Activated T-cell treated with anti-CD3 and anti-CD28 coated beads for 24 hours (primary cell): ENCODE measurements at places on chromosomes 6 and 20.

GRCh38 chr6:124056407-124057334 lies 253.0 kb downstream of the NKAIN2 start:
- no peak for DNase-seq

DNA sequence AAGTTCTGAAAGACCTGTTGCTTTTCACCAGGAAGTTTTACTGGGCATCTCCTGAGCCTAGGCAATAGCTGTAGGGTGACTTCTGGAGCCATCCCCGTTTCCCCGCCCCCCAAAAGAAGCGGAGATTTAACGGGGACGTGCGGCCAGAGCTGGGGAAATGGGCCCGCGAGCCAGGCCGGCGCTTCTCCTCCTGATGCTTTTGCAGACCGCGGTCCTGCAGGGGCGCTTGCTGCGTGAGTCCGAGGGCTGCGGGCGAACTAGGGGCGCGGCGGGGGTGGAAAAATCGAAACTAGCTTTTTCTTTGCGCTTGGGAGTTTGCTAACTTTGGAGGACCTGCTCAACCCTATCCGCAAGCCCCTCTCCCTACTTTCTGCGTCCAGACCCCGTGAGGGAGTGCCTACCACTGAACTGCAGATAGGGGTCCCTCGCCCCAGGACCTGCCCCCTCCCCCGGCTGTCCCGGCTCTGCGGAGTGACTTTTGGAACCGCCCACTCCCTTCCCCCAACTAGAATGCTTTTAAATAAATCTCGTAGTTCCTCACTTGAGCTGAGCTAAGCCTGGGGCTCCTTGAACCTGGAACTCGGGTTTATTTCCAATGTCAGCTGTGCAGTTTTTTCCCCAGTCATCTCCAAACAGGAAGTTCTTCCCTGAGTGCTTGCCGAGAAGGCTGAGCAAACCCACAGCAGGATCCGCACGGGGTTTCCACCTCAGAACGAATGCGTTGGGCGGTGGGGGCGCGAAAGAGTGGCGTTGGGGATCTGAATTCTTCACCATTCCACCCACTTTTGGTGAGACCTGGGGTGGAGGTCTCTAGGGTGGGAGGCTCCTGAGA lies at the start of gene HFE:
Gene HFE (plus strand): TSS at position 146 of the 832 bp plus-strand sequence. CDS start 12 bp downstream, at position 158.
- peak; percentile 3 for DNase-seq

DNA sequence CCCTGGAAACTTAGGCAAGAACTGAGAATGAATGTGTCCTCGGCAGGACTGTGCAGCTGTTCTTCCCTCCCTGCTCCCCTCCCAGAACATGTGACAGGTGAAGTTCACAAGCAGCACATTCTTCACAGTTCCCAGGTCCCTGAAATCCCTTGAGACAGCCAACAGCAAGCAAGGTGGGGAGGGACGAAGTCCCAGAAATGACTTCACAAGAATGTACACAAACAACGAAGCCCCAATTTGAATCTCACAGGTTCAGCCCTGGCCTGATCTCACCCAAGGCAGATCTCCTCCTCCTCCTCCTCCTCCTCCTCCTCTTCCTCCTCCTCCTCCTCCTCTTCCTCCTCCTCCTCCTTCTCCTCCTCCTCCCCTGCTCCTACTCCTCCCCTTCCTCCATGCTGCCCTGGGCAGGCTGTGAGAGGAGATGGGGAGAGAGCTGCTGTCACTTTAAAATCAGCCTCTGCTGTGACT lies 32.4 kb downstream of the WRNIP1 start:
- no peak for DNase-seq

DNA sequence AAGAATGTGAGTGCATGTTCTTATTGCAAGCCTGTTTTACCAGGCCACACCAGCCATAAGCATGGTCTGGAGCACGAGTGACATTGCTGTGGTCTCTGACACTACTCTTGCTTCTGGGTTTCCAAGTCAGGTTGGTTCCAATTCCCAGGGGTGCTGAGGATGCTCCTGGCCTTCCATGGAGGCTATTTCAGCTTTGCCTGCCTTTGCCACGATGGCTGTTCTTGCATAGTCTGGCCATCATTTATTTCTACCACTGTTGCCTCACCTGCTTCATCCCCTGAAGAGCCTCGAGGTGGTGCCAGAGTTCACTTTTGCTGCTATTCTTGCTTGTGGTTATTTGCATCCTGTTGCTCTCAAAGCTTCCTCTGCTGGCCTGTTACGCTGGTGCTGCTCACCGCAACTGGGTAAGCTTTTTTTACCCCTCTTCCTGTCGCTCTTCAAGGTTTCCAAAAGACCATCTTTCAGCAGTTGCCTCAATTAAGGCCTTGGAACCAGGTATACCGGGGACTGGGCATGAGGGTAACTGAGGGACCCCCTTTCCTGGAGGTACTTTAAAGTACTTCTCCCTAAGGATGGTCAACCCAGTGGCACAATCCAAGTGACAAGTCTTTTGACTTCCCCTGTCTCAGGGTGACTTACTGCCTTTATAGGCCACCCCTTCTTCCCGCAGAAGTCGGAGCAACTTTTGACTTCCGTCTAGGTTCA lies 64.5 kb downstream of the AKAP7 start:
- peak; percentile 53 for DNase-seq

- DNase-seq, result no peak
These were observed 163.3 kb downstream of the SOBP start for GRCh38 chr6:107653183-107653580.

DNA sequence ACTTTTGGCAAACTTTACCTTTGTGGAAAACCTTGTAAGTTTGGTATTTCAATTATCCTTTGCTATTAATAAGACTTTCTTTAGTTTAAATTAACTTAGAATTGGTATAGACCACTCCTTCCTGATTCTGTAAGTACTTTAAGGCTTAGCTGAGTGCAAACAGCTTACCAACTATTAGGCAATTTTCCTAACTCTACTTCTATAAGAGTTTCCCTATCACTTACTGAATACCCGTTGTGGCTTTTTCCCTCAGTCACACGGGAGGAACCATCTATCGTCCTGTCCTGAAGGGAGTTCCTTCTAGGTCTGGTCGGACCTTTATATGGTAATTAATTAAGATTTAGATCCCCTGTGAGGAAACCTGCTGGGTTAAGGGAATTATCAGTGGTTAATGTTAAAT lies 9.6 kb downstream of the SLC35A1 start:
- no peak for DNase-seq

DNA sequence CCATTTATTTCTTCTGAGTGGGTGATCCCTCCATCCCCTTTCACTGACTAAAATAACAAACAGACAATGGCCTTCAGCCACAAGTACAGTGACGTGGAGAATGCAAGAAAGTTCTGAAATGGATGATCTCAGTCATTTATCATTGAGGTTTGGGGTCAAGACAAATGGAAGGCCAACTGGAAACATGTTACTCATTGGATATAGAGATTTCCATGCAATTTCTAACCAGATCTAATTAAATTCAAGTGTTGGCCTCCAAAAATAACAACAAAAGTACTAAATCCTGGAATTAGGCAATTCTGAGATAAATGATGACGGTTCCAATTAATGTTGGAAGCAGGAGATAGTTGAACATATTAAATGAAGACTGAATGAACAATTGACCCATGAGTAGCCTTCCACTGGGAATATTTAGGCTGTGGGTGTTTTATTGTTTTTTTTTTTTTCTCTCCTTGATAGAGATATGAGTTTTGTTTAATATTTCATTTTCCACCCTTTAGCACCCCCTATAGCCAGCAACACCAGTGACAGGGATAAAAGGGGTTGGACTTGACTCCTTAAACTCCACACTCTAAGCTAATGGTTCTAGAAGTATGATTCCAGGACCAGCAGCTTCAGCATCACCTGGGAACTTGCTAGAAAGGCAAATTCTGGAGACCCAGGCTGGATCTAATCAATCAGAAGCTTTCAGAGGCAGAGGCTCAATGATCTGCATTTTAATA lies 112.8 kb downstream of the BCAS1 start:
- DNase-seq, result no peak

DNA sequence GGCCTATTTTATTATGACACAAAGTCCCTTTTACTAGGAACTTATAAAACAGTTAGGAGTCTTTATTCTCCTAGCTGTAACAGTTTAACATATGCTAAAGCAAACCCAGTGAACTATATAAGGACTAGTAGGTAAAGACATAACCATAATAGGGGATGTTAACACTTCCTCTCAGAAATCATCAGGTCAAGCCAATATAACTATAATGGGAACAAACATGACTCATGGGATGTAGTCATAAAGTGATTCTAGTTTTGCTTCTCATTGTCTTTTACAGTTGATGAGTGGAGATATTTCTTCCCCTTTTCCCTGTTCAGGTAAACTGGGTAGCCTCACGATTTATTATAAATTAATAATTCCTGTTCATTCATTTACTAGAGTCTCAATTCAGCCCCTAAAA lies 9.7 kb downstream of the PTCHD4 start:
- no peak for DNase-seq

DNA sequence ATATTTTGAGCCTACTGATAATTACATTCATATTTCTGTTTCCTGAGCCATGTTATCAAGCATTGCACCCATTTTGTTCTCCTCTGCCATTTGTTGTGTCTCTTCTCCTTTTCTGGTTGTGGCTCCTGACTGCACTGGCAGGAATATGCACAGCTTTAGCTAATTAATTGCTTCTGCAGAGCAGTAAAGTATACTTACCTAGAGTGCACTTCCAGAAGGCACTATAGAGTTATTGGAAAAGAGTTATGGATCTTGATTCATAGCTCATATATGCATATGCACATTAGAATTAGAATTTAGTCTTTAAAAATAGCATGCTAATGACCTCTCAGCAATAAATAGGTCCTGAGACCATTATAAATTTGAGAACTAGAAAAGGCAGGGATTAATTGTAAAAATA lies 262.6 kb downstream of the NKAIN2 start:
- no peak for DNase-seq

DNA sequence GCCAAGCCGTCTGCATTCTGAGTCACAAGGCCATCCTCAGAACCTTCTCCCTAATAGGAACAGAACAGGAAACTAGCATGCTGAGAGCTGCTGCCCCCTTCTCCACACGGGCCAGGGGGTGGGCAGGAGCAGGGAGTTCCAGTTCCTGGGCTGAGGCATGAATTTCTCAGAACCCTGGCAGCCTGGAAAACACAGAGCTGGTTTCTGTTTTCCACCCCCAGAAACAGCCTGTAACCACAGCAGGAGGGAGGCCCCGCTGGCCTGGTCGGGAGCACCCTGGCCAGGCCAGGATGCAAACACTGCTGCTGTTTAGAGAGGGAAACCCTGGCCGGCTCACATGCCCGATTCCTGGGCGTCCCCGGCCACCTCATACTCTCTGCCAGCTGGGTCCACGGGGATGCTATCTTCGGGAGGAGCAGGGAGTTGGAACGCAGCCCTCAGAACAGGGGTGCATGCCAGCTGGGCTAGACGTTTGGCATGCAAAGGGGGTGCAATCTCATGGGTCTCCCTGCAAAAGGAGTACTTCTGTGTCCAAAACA lies 130.1 kb downstream of the NFATC2 start:
- no peak for DNase-seq

DNA sequence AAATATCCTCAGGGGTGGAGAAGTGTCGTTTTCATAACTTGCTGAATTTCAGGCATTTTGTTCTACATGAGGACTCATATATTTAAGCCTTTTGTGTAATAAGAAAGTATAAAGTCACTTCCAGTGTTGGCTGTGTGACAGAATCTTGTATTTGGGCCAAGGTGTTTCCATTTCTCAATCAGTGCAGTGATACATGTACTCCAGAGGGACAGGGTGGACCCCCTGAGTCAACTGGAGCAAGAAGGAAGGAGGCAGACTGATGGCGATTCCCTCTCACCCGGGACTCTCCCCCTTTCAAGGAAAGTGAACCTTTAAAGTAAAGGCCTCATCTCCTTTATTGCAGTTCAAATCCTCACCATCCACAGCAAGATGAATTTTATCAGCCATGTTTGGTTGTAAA lies 20.3 kb upstream of the MAPK13 start:
- DNase-seq, result no peak

DNA sequence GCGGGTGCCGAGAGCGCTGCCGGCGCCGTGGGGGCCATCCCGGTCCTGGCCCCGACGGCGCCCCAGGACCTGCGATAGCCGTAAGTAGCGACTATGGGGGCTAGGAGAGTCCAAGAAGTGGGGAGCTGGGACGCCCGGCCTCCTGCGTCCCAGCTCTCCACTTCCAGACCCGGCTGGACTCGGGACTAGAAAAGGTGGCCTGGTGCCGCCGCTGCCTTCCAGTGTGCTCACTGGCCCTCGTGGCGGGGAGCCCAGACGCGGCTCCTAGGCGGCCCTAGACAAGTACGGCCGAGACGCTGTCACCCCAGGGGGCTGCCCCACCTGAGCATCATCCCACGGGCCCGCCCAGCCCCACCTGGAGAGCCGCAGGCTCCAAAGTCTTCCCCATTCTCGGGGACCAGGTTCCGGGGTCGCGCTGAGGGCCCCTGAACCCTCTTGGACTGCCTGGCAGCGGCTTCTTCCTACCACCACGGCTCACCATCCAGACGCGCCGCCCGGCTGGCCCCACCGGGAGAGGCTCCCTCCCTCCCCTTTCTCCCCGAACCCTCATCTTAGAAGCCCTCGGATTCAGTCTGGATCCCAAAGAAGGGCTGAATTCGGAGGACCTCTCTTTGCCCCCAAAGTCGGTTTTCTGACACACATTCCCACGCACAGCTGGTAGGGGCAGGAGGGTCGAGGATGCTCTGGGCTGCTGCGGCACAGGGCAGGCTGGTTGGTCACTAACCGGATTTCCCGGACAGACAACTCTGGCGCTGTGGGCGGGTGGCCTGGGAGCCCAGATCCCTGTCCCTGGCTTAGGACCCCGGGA lies 870 bp upstream of the MDFI start:
- no peak for DNase-seq

DNA sequence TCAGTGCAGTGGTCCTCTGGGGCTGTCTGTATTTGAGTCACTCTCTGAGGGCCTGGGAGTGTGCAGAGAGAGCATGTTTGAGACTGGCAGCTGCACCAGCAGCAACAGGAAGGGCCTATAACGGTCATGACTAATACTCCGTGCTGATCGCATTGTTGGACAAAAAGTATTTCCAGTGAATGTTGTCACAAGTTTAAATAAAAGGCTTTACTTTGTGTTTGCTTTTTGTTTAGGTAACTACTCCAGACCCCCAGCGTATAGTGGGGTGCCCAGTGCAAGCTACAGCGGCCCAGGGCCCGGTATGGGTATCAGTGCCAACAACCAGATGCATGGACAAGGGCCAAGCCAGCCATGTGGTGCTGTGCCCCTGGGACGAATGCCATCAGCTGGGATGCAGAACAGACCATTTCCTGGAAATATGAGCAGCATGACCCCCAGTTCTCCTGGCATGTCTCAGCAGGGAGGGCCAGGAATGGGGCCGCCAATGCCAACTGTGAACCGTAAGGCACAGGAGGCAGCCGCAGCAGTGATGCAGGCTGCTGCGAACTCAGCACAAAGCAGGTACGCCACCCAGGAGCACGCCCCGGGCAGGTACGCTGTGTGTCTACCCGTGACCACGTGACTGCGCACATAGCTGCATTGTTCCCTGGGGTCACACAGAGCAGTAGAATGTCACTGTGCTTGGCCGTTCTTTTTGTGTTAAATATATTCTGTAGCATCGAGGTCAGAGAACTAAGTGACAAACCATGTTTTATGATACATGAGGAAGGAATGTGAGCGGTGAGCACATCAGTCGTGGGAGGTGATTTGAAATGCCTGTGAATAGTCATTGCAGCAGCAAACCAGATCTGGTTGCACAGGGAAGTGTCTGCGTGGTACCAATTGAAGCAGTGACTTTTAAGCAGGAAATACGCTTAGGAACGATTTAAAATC lies 174.7 kb downstream of the TMEM242 start:
- DNase-seq, result no peak

- DNase-seq, result no peak
These were observed 8.5 kb downstream of the L3MBTL3 start for GRCh38 chr6:130026859-130027258.
